Uterus (tissue), 4 donors: ENCODE measurements at places on chromosomes 1 and 21. TPM values are rescaled to one million over a fixed set of nuclear protein-coding genes. Genes with fewer than 3 reads are reported as not detected.

DNA sequence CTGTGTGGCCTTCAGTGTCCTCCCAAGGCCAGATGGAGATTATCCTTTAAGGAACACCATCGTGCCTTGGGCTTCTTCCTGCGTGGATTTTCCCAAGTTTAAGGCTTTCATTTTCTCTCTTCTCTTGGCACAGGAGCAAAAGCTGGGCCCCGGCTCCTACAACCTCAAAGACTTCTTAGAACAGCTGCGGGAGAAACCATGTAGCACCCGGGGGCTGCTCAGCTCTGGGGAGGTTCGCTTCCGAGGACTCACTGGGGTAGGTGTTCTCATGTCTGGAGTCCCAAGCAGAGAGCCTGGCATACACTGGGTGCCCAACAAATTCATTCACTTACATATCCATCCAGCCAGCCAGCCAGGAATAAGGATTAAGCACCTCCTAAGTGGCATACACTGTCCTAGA, 6.6 kb upstream of the TTC22 start:
- DNase-seq, result no peak
- H3K4me1 ChIP-seq, result no peaks in the 10 kb centered on the region
- no peak overlapping the region for H3K27ac ChIP-seq
- H3K4me3 ChIP-seq, result no peak overlapping the region

S100A16 gene
- 71.5 TPM for total RNA-seq

DNA sequence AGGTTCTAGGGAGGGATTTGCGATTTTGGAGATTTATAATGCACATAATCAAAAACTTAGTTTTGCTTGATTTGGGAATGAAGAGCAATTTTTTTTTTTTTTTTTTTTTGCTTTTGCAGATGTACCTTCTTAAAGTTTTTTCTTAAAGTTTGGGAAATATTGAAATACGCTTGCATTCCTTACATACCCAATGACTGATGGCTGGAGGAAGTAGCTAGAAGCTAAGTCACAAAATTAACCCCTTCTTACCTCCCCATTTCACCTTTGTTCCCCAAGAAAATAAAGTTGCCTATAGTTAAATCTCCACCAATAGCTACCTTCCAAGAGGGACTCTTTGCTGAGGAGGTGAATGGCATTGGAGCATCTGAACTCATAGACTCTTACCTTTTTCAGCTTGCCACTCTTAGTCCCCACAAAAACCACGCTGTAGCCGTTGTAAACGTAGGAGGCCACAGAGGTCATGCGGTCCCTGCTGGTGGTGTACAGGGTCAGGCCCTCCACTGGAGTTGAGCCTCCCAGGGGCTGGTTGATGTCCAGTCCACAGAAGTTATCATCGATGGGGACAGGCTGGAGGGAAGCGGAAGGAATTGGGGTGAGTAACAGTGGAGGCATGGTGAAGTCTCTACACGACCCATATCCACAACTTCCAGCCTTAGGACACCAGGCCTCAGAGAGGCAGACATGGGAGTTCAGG, 34.1 kb downstream of the PLXNA2 start:
- no peaks in the 10 kb centered on the region for H3K4me1 ChIP-seq
- no peak overlapping the region for H3K4me3 ChIP-seq
- H3K27ac ChIP-seq, result no peak overlapping the region
- no peaks in the 10 kb centered on the region for H3K36me3 ChIP-seq

DNA sequence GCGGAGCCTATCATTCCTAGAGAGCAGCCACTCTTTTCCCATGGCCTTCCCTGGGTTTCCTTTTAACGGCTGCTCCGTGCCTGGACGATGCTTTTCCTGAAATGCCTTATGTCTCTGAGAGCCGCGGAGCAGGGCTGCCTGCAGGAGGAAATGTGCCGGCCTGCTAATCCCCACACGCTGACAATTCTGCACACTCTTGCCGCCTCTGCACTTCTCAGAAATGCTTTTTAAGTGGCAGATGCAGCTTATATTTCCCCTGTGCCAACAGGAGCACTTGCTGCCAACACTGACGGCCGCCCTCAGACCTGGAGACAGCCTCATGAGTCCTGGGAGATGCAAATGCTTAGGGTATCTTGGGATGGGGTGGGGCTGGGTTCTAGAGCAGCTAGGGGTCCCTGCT, 253.2 kb downstream of the GRIK3 start:
- no peak overlapping the region for H3K27ac ChIP-seq
- H3K4me1 ChIP-seq, result no peaks in the 10 kb centered on the region
- H3K36me3 ChIP-seq, result no peaks in the 10 kb centered on the region
- DNase-seq, result no peak
- H3K4me3 ChIP-seq, result no peak overlapping the region
